NCI-H1092 (cell line): ENCODE measurements at places on chromosomes 5 and 9.
A peak's percentile ranks its signal among the peaks of the same experiment; 100 is the strongest.

DNA sequence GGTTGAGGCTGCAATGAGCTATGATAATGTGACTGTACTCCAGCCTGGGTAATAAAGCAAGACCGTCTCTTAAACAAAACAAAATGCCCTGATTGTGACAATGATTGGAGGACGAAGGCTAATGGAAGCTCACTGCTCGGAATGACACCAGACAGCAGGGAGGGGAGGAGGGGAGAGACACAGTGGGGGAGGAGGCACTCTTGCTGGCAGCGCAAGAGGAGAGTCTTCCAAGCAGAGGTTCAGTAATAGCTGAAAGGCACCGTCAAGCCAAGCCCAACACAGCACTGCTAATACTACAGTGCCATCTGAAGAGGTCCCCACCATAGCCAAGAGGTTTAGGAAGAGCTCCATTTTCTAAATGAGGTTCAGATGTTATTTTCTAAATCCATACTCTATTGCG is 102.3 kb downstream of the GLDC start:
- no peak for DNase-seq

- DNase-seq = no peak
These were observed 15.9 kb downstream of the OR2Y1 start for GRCh38 chr5:180723936-180724335.

DNA sequence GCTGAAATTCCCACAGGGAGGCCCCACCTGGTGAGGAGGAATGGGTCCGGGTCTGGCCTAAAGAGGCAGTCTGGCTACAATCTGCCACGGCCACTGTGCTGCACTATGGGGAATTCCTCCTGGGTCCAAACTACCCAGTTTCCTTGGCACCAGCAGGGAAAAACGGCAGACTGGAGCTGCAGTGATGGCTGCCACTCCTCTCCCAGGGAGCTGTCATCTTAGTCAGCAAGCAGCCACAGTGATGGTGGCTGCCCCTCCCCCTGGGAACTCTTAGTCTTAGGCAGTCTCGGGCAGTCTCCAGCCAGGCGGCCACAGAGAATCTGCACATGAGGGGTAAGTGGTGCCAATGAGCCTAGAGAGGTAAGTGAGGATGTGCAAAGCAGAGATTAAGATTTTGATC is 205.8 kb downstream of the TMEM38B start:
- no peak for DNase-seq

GRCh38 chr9:69036309-69036708 is 757 bp downstream of the FXN start:
- DNase-seq = no peak

DNA sequence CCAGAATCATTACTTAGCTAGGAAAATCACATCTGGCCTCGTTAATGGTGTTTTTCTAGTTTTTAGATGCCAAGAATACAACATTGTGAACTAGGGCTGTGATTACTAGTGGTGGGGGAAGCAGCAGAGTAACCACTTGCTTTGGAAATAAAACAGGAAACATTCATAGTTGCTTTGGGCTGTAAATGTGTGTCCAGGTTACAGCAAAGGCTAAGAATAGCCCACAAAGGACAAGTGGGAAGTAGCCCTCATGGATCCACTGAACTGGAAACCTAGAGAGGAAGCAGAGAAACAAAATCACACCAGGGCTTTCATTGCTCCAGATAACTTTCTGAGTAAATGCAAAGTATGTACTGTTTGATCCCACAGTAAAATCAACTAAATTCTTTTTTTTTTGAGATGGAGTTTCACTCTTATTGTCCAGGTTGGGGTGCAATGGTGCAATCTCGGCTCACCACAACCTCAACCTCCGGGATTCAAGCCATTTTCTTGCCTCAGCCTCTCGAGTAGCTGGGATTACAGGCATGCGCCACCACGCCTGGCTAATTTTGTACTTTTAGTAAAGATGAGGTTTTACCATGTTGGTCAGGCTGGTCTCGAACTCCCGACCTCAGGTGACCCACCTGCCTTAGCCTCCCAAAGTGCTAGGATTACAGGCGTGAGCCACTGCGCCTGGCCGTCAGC is 56.2 kb upstream of the TNFSF15 start:
- no peak for DNase-seq

GRCh38 chr5:68287976-68288706 is 72.6 kb downstream of the PIK3R1 start:
- DNase-seq = no peak

DNA sequence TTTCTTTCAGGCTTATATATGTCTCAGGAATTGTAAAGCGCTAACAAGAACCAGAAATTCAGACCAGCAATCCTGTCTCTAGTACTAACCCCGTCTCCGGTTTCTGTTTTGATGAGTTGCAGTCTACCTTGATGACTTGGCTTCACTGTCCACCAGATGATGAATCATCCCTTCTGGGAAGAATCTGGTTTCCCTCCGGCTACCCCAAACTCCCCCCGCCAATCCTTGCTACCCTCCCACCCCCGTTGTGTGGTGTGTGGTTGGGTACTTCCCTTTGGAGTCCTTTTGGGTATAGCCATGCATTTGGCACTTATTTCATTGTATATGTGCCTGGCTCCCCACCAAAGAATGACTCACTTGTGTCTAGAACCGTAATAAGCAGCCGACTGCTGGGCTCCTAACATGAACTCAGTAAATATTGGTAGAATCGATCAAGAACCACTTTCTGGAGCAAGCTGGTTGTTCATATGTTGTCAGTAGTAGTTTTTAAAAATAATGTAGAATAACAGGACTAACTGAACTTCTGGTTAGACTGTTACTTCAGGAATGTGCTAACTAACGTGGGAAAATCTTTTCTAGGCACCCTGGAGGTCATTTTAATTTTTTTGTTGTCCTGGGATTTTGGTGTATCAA is 8.3 kb upstream of the TGFBI start:
- no peak for DNase-seq

GRCh38 chr9:123614306-123615263 is 258.6 kb downstream of the CRB2 start:
- no peak for DNase-seq

DNA sequence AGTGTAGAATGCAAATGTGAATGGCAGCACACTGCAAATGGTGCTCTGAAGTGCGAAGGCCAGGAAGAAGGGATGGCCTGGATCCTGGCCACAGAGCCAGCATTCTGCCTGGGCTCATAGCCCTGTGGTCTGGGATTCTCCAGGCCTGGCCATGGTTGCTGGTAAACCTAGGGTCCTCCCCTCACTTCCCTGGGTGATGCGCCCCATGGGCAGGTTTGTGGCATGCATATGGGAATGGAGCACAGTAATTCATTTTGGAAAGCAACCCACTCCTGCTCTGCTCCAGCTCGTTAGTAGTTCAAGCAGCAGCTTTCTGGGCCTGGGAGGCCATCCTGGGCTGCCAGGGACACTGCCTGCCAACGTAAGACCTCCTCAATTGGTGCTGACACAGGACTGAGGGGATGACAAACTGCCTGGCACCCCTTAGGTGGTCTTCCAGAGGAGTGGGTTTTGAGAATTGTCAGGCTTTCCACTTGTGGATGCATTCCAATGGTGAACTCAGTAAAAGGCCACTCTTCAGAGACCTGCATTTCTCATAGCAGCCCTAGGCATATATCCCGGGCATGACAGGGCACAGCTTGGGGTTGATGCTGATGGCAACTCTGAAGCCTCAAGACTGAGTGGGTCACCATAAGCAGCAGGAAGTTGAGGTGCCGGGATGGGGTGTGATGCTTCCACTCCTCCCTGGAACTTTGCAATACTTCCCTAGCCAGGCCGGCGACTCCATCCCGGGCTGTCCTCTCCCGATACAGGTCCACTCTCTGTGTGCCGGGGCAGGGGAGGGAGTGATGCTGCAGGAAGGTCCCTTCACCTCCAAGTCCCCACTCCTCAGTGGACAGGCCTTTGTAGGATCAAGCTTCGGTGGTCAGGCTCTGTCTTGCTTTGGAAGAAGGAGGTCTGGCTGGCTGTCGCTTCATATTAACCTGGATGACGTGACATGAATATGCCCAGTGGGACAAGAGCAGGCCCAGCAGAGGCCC is 1.2 kb upstream of the SLC25A48 start:
- no peak for DNase-seq

DNA sequence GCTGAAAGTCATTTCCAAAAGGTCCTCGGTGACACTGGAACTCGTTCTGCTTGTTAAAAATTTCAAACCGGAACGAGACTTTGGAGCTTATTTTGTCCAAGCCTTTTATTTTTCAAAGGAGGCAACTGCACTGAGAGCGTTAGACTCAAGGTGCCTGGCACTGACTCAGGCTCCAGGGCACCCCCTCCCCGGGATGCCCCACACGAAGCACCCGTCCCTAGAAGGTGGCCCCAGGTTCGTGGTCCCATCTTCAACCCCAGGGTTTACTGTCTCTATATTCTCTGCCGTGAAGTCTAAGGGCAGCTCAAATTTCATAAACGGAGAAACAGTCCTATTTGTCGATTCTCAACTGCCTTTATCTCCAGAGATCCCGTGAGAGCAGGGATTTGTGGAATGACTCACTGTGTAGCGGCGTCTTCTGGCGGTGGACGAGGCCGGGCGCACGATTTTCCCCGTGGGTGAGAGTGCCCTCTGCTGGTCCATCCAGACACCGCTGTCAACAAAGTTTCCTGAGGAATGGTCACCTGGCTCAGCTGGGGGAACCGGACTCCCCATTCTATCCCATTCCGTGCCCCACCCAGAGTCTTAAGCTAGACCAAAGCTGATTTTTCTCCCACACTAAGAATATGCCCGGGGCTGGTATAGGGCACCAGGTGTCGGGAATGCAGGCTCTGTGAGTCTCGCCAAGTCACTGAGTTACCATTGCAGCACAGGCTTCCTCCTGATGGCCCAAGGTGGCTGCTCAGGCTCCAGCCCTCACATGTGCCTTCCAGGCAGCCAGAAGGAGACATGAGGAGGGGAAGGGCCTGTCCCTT is 27.1 kb upstream of the SLC6A19 start:
- DNase-seq = peak; percentile 60

DNA sequence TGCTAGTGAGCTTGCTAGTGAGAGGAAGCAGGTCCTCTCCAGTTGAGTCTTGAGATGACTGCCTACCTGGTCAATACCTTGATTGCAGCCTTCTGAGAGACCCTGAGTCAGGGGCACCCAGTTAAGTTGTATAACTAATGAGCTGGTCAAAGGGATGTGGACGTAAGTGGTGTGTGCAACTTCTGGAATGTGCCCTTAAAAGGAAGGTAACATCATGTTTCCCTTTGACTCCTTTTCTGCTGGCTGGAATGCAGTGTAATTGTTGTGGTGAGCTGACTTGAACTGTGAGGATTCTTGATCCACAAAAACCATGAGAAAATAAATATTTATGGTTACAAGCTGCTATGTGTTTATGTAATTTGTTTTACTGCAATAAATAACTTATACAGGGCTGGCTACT is 2.4 kb upstream of the SNX2 start:
- DNase-seq = no peak

DNA sequence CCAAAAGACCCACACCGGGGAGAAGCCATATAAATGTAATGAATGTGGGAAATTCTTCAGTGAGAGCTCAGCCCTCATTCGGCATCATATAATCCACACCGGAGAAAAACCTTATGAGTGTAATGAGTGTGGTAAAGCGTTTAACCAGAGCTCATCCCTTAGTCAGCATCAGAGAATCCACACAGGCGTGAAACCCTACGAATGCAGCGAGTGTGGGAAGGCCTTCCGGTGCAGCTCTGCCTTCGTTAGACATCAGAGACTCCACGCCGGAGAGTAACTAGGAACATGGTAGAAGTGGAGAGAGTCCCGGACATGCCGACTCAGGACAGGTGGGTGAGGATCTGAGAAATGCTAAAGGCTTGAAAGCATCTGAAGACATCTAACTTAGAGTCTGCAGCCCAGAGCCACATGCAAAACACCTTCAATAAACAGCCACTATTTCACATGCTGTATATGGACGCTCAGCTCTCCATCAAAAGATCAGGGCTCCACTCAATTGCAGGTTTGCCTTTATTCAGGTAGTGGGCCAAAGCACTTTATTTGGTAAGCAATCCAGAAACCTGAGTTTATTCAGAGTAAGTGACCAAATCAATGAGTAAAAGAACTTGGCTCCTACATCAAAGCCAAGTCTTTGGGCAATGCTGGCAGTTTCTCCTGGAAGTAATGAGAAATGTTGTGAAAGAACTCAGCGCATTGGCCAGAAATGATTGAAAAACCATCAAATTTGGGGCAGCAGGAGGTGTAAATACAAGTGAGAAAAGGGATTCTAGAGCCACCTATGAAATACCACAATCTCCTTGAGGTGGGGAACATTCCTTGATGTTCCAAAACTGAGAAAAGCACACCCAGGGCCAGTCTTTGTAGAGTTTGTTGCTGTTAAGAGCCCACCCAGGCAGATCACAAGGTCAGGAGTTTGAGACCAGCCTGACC is 6.0 kb downstream of the RPL12 start:
- no peak for DNase-seq

DNA sequence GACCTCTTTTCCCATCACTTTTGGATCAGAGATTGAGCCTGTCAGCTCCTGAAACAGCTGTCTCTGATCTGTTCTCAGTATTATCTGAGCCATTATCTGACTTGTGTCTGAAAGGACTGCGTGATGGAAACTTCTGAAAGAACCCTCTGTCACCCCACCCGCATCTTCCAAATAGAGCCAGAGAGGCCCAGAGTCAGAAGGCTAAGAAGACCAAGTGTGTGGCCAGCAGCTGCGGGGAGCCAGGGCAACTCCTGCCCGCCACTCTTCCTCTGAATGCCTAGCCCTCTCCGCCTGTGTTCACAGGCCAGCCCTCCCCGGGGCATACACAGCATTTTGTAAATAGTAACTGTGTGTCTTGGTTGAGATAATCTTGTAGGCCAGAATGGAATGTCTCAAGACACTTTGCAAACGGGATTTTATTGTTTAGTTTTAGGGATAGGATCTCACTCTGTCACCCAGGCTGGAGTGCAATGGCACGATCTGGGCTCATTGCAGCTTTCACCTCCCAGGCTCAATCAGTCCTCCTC is 92.7 kb downstream of the AOPEP start:
- DNase-seq = no peak

DNA sequence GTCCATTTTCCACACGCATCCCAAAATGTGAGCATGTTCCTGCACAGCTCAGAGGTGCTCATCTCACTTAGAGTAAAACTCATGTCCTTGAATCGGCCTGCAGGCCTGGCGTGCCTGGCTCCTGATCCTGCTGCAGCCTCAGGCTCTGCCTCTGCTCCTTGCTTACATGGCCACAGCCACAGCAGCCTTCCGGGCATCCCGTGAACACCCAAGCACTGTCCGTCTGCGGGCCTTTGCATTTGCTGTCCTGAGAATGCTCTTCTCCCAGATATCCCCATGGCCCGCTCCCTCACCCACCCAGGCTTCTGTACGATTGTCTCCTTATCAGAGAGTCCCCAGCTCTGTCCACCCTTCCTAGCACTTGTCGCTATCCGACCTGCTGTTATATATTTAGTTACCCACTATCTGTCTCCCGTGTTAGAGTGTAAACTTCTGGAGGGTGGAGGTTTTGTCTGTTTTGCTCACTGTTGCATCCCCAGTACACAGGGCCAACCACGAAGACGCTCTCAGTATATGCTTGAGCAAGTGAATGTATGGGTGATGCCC is 21.9 kb downstream of the FGF18 start:
- no peak for DNase-seq

DNA sequence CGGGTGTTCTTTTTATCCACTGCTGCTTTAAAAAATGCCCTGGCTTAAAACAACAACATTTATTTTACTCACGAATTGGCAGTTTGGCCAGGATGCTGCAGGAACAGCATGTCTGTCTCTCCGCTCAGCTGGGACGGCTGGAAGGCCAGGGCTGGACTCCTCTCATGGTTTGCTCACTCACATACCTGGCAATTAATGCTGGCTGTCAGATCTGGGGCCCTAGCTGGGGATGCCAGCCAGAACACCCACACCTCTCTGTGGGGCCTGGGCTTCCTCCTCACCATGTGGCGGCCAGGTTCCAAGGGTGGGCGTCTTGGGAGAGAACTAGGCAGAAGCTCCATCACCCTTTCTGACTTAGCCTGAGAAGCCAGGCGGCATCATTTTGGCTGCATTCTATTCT is 189.1 kb upstream of the IL12B start:
- no peak for DNase-seq

- DNase-seq = no peak
These were observed 246.4 kb downstream of the ACTL7B start for GRCh38 chr9:108609227-108609896.
